ENCODE measurements at places on chromosomes 4 and X. TPM values are rescaled to one million over a fixed set of nuclear protein-coding genes. Genes with fewer than 3 reads are reported as not detected.

GRCh38 chr4:10783351-10783750 lies 98.8 kb upstream of the CLNK start:
- DNase-seq = peak; percentile 74

GRCh38 chr4:153252122-153252521 lies 47.9 kb downstream of the TRIM2 start:
- no peak for DNase-seq

DNA sequence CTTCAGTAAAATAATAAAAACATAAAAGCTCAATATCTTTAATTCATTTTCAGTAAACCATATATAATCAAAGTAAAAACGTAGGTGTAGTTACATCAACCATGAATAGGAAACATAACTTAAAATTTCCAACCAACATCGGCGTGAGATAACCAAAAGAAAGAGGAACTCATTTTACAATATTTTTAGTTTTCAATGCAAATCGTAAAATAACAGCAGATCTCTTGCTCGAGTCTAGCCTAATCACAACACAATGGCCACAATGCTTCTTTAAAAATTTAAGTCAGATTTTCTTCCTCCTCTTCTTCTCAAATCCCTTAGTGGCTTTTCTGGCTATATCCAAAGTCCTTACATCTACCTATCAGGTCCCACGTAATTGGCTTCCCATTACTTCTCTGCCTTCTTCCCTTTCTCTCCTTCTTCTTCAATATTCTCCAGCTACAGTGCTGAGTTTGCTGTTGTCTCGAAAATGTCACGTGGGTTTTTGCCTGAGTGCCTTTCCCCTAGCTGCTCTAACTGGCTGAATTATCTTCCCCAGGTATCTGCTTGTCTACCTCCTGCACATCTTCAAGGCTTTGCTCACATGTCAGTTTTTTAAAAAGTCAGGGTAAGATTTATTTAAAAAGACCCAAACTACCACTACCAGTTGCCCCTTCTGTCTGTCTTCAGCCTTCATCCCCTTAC lies 90.9 kb upstream of the BANK1 start:
- DNase-seq = no peak

GRCh38 chr4:42142591-42142990 lies 9.9 kb downstream of the BEND4 start:
- no peak for DNase-seq

- peak; percentile 82 for DNase-seq
Measured at GRCh38 chr4:7857238-7857701, 82.4 kb downstream of the AFAP1 start.

Gene GPRASP3
- total RNA-seq = 2.6 TPM

Gene GPC3
- 0.26 TPM for total RNA-seq

- peak; percentile 52 for DNase-seq
Measured at GRCh38 chrX:124641737-124642491, 295.6 kb downstream of the SH2D1A start.

DNA sequence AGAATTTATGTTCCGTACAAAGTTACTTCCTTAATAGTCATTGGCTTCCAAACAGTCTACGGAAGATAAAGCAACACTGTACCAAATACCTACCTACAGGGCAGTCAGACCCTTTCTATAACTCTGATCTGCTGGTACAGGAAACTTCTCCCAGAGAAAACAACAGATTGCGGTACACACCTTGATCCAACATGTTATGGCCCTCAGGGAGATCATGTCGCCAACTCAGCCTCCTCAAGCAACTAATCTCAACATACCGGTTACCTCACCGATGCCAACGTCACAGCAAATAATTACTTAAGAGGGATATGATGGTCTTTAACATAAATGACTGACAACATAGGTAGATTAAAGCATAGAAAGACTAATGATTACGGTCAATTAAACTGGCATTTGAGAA lies 70.4 kb downstream of the RFC1 start:
- DNase-seq = no peak

Gene LRAT
- 12.4 TPM for total RNA-seq

DNA sequence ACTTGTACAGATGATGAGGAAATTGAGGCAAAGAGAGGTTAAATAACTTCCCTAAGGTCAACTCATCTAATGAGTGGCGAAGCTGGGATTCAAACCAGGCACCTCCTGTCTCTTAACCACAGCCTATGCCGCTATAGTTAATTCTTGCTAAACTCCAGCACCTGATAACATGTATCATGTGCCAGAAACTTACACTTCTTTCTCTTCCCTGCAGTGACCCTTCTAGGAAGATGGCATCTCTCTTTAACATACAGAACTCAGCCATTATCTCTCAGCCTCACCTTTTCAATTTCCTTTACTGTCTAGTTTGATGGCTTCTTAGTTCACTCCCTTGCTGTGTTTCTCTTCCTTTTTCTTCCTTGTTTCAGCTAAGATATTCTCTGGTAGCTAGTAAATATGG lies 2.5 kb downstream of the VBP1 start:
- no peak for DNase-seq

Gene TREX2
- total RNA-seq = 5.5 TPM

Gene SMIM10
- total RNA-seq = not detected

GRCh38 chr4:84917086-84917821 lies 49.2 kb downstream of the WDFY3 start:
- DNase-seq = no peak

DNA sequence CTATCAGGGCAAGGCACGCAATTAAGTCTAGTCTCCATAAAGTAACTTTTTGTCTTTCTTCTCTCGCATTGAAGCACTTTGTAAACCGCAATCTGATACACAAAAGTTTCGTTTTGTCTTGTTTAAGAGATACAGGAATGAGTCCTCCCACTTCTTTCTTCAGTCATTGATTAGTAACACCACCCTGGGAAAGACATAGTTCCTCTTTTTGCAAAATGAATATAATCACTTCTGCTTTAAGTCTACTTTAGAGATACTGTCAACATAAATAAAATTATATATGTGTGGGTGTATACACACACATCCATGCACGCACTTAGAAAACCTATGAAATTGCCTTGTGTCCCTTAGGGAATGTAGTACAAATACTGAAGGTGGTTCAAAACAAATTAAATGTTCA lies 11.7 kb downstream of the COQ2 start:
- DNase-seq = no peak

DNA sequence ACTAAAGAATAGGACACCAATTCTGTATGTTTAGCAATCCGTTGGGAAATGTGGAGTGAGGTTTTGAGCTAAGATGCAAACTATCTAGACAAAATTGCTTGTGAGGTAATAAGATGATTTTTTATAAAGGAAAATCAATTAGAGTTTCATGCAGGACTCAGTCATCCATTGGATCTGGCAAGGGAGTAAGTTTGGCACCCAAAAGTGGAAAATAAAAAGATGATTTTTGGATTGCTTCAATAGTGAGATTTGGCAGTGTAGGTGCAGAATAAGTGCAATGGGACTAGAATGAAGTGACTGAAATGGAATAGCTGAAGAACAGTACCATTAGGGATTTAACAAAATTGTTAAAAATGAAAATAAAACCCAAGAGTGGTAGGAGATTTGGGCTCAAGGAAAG lies 290.5 kb upstream of the EPHA5 start:
- no peak for DNase-seq

DNA sequence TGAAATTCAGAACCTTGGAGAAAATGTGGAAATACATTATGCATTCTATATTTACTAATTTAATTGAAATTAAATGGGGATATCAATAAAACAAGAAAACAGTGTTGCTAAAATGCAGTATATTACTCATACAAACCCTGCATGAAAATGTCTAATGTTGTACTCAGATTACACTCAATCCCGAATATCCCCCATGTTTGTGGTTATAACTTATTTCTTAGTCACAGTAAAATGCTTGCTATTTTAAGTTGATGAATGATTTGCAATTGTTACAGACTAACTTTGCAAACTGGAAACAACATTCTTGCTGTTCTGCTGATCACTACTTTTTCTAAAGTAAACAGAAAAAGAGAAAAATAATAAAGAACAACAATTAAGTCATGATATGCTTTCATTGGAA lies 33.1 kb upstream of the ANXA10 start:
- DNase-seq = peak; percentile 55

All from bronchial epithelial cell (primary cell).